ENCODE measurements at places on chromosomes 16 and 17. TPM values are rescaled to one million over a fixed set of nuclear protein-coding genes. Genes with fewer than 3 reads are reported as not detected.
A peak's percentile ranks its signal among the peaks of the same experiment; 100 is the strongest.

The SLC35G3 gene
- total RNA-seq, result not detected

The SLFN13 gene
- total RNA-seq, result 23.1 TPM

GRCh38 chr17:33520426-33521330 is 227.6 kb upstream of the ASIC2 start:
- no peaks in the 10 kb centered on the region for H3K36me3 ChIP-seq
- peaks cover 5% of the 10 kb centered on the region for H3K27me3 ChIP-seq
- DNase-seq, result peak; percentile 56
- peaks cover 13% of the 10 kb centered on the region for H3K4me1 ChIP-seq
- H3K27ac ChIP-seq, result no peak overlapping the region

- no peaks in the 10 kb centered on the region for H3K27me3 ChIP-seq
- peak overlapping the region; percentile 96 for H3K27ac ChIP-seq
- DNase-seq, result no peak
- peaks cover 17% of the 10 kb centered on the region for H3K4me1 ChIP-seq
- H3K4me3 ChIP-seq, result peak overlapping the region; percentile 32
Measured at GRCh38 chr17:59093702-59094231, 12.9 kb downstream of the TRIM37 start.

DNA sequence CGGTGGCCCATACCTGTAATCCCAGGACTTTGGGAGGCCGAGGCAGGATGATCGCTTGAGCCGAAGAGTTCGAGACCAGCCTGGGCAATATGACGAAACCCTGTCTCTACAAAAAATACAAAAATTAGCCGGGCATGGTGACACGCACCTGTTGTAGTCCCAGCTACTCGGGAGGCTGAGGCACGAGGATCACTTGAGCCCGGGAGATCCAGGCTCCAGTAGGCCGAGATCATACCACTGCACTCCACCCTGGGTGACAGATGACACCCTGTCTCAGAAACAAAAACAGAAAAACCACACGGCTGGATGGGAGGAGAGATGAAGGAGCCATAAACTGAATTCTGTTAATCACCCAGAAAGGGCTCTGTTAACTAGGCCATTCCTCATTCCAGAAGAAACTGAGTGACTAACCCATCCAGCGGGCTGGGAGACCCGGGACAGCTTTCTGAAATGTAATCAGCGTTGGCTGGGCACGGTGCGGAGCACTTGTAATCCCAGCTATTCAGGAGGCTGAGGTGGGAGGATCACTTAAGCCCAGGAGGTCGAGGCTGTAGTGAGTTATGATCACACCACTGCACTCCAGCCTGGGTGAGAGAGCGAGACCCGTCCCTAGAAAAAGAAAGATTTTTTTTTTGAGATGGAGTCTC is 641 bp upstream of the NT5C3B start:
- peaks cover 2% of the 10 kb centered on the region for H3K27me3 ChIP-seq
- peaks cover 9% of the 10 kb centered on the region for H3K4me1 ChIP-seq
- peaks cover 5% of the 10 kb centered on the region for H3K36me3 ChIP-seq
- no peak for DNase-seq
- H3K4me3 ChIP-seq, result peak overlapping the region; percentile 82

DNA sequence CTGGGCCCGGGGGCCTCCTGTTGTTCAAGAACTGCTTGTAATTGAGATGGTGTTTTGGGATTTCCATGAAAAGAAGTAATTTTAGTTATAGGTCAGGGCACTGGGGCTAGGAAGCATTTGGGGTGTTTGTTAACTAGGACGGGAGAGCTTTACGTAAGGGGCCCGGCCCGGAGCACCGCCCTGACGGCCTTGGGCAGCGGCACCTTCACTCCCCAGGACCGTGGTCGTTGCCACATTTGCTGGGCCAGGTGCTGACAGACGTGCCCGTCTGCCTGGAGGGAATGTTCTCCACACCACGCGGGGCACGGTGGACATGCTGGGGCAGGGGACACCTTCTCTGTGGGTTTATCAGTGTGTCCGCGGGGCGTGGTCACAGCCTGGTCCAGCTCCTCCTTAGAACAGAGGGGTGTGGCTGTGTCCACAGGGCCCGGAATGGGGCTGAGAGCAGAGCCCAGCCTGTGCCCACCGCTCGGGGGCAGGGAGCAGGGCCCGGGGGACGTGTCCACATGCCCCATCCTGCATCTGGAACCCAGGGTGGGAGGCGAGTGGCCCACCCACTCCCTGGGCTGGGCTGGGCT is 57.7 kb downstream of the BAIAP2 start:
- no peaks in the 10 kb centered on the region for H3K36me3 ChIP-seq
- H3K4me1 ChIP-seq, result peaks cover 36% of the 10 kb centered on the region
- H3K27ac ChIP-seq, result no peak overlapping the region
- H3K4me3 ChIP-seq, result no peak overlapping the region

DNA sequence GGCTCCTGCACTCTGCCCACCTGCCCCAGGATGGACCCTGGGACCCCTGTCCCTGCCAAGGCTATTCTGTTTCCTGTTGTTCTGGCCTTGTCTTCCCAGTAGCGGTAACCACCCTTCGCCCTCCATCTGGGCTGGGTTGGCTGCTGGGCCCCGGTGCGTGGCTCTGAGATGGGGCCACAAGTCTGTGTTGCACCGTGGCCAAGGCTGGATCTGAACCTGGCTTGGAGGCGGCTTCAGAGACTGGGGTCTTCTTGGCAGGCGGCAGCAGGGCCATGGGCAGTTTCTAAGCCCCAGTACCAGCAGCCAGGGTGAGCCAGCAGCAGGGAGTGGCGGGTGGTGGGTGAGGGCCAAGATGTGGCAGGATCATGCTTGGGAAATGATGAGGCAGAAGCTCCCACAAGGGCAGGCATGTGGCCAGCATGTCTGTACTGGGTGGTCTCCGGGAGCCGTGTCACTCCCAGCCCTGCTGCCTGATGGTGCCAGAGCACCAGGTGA is 12.6 kb downstream of the MAP2K3 start:
- H3K4me1 ChIP-seq, result no peaks in the 10 kb centered on the region
- no peak overlapping the region for H3K27ac ChIP-seq
- peaks cover 15% of the 10 kb centered on the region for H3K36me3 ChIP-seq
- no peaks in the 10 kb centered on the region for H3K27me3 ChIP-seq
- H3K4me3 ChIP-seq, result no peak overlapping the region

- H3K4me1 ChIP-seq, result peaks cover 11% of the 10 kb centered on the region
- peaks cover 8% of the 10 kb centered on the region for H3K36me3 ChIP-seq
- H3K4me3 ChIP-seq, result no peak overlapping the region
- DNase-seq, result no peak
- H3K27ac ChIP-seq, result no peak overlapping the region
- H3K27me3 ChIP-seq, result no peaks in the 10 kb centered on the region
Measured at GRCh38 chr17:78904371-78904770, 1.4 kb upstream of the CEP295NL start.

- no peaks in the 10 kb centered on the region for H3K36me3 ChIP-seq
- no peaks in the 10 kb centered on the region for H3K27me3 ChIP-seq
- no peak overlapping the region for H3K4me3 ChIP-seq
Measured at GRCh38 chr16:59840169-59840568, 1106.1 kb upstream of the GOT2 start.

The KCNJ16 gene
- total RNA-seq, result 0.29 TPM

DNA sequence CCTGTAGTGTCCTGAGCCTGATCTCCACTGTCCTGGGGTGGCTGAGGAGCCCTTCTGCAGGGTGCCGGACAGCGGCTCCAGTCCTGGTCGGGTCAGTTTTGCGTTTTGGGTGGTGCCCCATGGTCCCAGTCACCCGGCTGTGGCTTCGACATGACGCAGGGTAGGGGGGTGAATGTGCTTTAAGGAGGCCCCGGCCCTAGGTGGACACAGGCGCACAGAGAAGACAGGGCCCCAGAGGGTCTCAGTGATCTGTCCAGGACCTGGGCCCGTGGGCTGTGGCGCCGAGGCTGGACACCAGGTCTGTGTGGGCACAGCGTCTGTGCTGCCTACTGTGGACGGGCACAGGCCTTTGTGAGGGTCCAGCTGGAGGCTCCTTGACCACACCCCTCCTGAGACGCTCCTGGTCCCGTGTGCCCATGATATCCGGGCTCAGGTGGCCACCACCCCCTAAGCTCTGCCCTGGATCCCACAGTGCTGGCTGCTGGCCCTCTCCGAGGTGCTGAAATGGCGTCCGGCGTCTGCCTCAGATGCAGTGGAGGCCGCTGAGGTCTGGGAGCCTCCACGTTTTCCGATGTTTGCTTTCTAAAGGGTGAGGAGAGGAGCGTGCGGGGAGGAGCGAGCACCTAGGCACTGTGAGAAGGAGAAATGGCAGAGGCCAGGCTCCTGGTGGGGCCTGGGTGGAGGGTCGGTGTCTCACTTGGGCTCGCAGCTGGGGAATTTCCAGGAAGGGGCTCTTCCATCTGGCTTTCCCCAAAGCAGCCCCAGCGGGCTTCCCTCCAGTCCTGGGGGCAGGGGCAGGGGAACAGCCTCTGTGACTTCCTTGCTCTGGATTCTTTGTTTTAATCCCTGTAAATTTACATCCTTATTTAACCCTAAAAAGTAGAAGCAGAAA is 56.1 kb upstream of the ACSF3 start:
- H3K4me1 ChIP-seq, result no peaks in the 10 kb centered on the region
- H3K27ac ChIP-seq, result no peak overlapping the region
- H3K4me3 ChIP-seq, result no peak overlapping the region
- DNase-seq, result peak; percentile 60

GRCh38 chr16:1312467-1312816 is 3.0 kb downstream of the UBE2I start:
- DNase-seq, result no peak
- no peak overlapping the region for H3K27ac ChIP-seq
- H3K36me3 ChIP-seq, result peaks cover 12% of the 10 kb centered on the region
- H3K27me3 ChIP-seq, result no peaks in the 10 kb centered on the region
- H3K4me3 ChIP-seq, result peak overlapping the region; percentile 97

DNA sequence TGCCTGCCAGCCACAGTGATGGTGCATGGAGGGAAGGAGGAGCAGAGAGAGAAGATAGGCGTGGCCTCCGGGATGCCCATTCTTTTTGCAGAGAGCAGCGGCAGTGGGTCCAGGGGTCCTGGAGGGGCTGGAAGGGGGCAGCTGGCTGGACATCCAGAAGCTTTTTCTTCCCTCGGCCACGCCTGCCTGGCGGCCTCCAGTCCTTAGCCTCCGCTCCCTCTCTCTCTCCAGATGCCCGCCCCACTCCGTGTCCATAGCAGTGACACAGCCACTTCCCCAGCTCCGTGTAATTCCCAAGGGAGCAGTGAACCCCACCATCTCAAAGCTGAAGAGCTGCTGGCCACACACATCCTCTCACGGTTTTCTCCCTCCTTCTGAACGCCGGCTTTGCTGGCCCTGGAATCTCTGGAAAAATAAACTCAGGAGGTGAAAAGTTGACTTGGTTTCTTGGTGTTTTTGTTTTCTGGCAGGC is 26.3 kb upstream of the CDC42EP4 start:
- H3K4me1 ChIP-seq, result peaks cover 49% of the 10 kb centered on the region
- no peak overlapping the region for H3K4me3 ChIP-seq
- no peaks in the 10 kb centered on the region for H3K27me3 ChIP-seq
- no peak for DNase-seq
- H3K27ac ChIP-seq, result peak overlapping the region; percentile 83
- H3K36me3 ChIP-seq, result peaks cover 3% of the 10 kb centered on the region
